ENCODE measurements at places on chromosomes 7 and 10.

DNA sequence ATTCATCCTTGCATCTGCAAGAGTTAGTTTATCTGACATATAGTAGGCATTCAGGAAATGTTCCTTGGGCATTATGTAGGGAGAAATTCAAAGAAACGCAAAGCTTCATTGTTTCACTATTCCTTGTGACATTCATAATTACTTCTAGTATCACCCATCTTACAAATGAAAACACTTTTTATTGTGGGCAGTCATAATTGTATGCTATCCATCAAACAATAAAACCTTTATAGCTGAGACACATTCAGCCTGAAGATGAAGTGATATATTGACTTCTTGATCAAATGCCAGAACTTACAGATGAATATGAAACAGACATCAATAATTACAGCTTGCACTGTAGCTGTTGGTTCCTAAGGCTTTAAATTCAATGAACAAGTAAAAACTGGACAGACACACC lies 36.4 kb downstream of the FAM204A start:
- DNase-seq: no peak

GRCh38 chr10:80461208-80462183 lies 7.4 kb downstream of the TSPAN14 start:
- no peak for DNase-seq

- DNase-seq: peak; percentile 16
Measured at GRCh38 chr7:88492153-88492552, 185.5 kb upstream of the STEAP4 start.

DNA sequence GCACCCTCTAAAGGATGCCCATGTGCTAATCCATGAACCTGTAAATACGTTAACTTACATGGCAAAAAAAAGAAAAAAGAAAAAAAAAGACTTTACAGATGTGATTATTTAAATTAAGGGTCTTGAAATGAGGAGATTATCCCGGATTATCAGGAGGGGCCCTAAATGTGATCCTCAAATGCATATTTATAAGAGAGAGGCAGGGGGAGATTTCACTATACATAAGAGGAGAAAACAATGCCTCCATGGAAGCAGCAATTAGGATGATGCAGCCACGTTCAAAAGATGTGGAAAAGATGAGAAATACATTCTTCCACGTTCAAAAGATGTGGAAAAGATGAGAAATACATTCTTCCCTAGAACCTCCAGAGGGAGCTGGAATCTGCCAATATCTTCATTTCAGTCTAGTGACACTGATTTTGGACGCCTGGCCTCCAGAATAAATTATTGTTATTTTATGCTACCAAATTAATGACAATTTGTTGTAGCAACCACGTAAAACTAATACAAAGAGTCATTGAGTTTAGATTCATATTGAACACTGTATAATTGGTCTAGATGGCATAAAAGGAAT lies 328.4 kb upstream of the GNAI1 start:
- peak; percentile 18 for DNase-seq

DNA sequence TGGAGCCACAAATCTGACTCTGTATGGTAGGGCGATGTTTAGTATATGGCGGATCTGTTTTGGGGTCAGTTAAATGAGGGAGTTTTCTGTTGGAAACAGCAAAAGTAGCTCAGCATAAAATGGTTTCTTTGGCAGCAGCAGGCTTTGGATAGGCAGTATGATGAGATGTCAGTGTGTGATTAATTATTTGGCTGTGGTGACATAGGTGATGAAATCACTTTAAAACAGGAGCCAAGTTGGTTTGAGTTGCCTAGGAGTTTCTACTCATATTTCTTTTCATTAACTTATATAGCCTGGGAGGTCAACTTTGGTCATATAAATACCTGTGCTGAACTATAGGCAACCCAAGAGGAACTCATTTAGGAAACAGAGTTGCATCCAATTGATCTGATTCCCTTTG lies 291.2 kb downstream of the LRMDA start:
- DNase-seq: no peak

DNA sequence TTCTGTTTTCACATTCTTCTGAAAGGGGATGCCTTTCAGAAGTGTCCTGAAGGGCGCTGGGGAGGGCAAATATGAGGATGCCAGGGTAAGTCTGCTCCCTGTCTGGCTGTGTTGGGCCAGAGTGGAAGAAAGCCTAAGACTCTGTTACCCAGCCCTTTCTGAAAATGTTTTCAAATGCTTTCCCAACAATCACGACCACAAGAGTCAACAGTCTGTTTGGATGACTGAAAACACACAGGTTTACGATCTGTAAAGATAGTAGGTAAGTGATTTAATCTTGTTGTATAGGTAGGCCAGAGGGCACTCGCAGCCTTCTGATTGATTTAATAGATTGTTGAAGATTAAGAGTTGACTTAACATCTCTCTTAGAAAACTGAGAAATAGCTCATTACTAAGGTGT lies 13.2 kb downstream of the SGPL1 start:
- DNase-seq: no peak

All from NCI-H1092 treated with DMSO at 0.1 percent for 48 hours (cell line).